ENCODE measurements at places on chromosomes 7 and 10. TPM values are rescaled to one million over a fixed set of nuclear protein-coding genes. Genes with fewer than 3 reads are reported as not detected.

- no peak overlapping the region for H3K27ac ChIP-seq
- H3K4me1 ChIP-seq = peaks cover 20% of the 10 kb centered on the region
- no peak for DNase-seq
- H3K27me3 ChIP-seq = no peaks in the 10 kb centered on the region
- no peaks in the 10 kb centered on the region for H3K36me3 ChIP-seq
These were observed 1.8 kb downstream of the ZNF248 start for GRCh38 chr10:37855636-37856035.

- H3K4me3 ChIP-seq = no peak overlapping the region
- H3K27ac ChIP-seq = no peak overlapping the region
- no peak for DNase-seq
- peaks cover 1% of the 10 kb centered on the region for H3K4me1 ChIP-seq
- no peaks in the 10 kb centered on the region for H3K36me3 ChIP-seq
- H3K27me3 ChIP-seq = no peaks in the 10 kb centered on the region
These were observed 147.5 kb downstream of the RTKN2 start for GRCh38 chr10:62121187-62121530.

The CYCS gene
- 120 TPM for total RNA-seq

The FGL2 gene
- not detected for total RNA-seq

Measured in PC-9 (cell line).